ENCODE measurements at places on chromosomes 11 and 22. TPM values are rescaled to one million over a fixed set of nuclear protein-coding genes. Genes with fewer than 3 reads are reported as not detected.
A peak's percentile ranks its signal among the peaks of the same experiment; 100 is the strongest.

Gene EXPH5
- 8.8 TPM for total RNA-seq

GRCh38 chr11:95074792-95075563 is 8.3 kb downstream of the SRSF8 start:
- no peak for DNase-seq

Gene P2RY6
- 0.27 TPM for total RNA-seq

Gene VPREB1
- not detected for total RNA-seq

- DNase-seq: no peak
Measured at GRCh38 chr11:2382129-2382517, 5.0 kb downstream of the CD81 start.

- DNase-seq: no peak
Measured at GRCh38 chr22:17491090-17491640, 72.1 kb upstream of the SLC25A18 start.

- no peak for DNase-seq
Measured at GRCh38 chr11:64385945-64386704, 27.2 kb downstream of the RPS6KA4 start.

GRCh38 chr11:2901854-2902783 is 16.5 kb upstream of the CDKN1C start:
- peak; percentile 50 for DNase-seq

Gene DBX1
- total RNA-seq: not detected

DNA sequence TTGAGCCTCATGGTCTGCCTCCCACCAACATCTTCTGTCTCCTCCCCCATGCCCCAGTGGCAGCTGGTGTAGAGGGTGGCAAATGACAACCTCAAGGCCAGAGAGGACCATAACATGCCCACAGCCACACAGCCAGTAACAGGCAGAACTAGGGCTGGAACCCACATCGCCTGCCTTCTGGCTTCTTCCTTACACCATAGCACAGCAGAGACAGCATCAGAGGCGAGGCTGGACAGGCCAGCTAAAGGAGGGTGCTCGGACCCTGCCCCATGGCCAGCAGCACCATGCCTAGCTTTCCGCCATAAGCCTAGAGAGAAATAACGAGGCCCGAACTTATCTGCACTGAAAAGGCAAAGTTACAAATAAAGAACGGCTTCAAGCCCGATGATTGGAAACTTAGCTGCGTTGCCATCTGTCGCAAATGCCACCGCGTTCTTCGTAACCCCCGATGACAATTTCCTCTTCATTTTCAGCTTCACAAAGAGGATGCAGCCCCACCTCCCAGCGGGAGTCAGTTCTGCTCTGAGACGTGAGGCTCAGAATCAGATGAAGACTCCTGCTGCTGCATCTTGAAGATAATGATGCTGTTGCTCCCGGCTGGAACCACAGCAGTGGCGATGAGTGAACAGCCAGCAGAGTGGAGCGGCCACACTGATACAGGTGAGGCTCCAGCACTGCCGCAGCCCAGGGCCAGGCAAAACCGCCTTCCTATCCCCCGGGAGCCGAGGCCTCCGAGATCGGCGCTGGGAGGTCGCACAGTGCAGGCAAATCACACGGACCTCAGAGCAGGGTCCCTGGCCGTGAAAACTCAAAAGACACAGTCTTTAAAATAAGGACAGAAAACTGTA is 73.8 kb upstream of the RTL6 start:
- no peak for DNase-seq

Gene OR51E2
- 0.18 TPM for total RNA-seq

Gene AIFM3
- total RNA-seq: 6.4 TPM

Gene HPX
- total RNA-seq: 4.4 TPM

Gene OR2AG2
- 2.3 TPM for total RNA-seq

GRCh38 chr22:48277868-48278581 is 1515.6 kb downstream of the TBC1D22A start:
- DNase-seq: no peak

Gene IL17REL
- 0.27 TPM for total RNA-seq

GRCh38 chr11:70528046-70528793 is 129.9 kb downstream of the CTTN start:
- no peak for DNase-seq

Gene OTOG
- 0.91 TPM for total RNA-seq

GRCh38 chr22:31215018-31215535 is 3.0 kb downstream of the LIMK2 start:
- no peak for DNase-seq

GRCh38 chr22:30265823-30266444 is 717 bp downstream of the OSM start:
- no peak for DNase-seq

Gene NXPE1
- total RNA-seq: not detected

DNA sequence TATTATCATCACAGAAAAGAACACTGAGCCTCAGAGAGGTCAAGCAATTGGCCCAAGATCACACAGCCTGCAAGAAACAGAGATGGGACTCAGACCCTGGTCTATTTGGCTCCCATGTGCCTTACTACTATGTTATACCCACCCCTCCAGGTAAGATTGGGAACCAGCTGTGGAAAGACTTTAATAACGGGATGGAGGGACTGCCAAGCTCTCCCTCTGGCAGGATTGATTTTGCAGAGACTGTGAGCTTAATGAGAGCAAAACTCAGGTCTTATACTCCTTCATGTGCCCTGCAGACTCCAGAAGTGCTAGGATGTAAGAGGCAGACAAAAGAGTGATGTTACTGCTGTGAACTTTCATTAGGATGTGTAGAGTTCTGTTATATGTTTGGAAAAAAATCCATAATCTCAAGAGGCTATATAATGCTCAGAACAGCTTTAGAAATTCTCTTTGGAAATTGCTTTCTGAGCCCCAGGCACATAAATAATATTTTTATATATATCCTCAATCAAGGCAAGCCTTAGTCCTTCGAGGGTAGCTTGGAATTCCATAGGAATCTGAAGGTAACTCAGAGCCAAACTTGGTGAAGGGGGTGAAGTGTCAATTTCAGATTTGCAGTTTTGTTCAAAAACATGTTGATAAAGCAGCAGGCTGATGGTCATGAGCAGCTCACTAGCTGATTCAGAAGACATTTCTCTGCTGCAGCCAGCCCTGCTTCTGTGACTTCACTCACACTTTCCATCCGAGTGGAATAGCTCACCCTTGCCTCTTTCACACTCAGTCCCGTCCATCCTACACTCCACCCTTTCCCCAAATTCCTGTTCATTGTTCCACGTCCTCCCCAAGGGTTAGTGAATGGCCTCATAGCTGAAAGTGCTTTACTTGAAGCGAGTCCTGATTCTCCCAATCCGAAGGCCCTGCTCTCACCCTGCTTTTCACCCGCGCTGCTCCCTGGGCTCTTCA is 188.8 kb downstream of the SNX19 start:
- DNase-seq: no peak

DNA sequence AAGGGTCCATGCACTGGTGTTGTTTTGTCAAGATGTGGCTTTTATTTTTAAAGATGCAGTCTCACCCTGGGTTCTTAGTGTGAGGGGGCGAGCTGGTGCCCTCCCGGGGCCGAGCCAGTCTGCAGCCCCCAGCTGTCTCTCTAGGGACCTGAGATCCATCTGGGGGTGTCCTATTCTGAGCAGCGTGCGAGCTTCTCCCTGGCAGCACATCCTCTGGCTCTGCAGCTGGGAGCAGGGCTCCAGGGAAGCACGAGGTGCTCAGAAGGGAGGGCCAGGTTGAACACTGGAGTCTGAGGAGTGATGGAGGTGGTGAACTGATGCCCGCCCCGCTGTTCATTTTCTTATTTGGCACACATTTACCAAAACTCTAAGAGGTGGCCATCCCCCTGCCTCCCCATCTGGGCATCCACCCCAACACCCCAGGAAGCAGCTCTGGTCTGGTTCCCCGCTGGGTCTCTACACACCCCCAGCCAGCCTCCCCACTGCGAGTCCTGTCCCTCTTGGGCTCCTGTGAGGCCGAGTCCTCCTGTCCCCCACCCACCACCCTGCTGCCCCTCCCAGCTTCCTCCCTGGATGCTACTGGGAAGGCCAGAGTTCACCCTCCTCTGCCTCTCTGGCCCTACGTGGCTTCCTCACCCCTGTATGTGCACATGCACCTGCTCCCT is 956.4 kb downstream of the BRD1 start:
- no peak for DNase-seq

Gene TLCD5
- 14.0 TPM for total RNA-seq

DNA sequence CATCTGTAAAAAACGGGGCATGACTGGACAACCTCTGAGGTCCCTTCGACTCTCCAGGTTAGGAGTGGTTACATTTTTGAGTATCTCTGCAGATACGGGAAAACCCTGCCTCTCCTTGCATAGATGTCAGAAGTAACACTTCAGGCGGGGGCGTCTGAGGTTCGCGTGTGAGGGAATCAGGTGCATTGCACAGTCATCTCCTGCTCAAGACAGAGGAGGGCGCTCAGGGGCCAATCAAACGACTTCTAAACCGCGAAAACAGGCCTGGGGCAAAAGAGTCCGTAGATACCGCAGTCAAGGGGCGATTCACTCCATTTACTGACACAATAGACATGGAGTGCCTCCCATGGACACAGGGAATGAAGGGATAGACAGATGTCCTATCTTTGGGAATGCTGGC is 31.7 kb downstream of the KIRREL3 start:
- no peak for DNase-seq

DNA sequence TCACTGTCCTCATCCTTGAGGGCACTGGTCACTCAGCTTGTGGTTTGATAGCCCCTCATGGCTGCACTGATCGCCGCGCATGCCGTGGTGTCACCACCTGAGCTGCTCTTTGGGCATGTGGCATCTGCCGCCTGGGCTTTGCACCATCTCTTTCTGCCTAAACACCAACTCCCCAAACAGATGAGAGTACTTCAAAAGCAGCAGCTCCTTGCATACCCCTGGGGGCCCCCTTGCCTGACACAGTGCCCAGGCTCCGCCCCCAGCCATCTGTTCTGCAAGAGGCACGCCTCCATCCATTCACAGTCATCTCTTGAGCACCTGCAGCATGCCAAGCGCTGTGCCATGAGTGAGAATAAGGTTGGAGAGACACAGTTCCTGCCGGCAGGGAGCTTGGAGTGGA is 104.5 kb upstream of the B3GAT1 start:
- DNase-seq: no peak

- no peak for DNase-seq
Measured at GRCh38 chr11:128719556-128719824, 25.6 kb downstream of the FLI1 start.

DNA sequence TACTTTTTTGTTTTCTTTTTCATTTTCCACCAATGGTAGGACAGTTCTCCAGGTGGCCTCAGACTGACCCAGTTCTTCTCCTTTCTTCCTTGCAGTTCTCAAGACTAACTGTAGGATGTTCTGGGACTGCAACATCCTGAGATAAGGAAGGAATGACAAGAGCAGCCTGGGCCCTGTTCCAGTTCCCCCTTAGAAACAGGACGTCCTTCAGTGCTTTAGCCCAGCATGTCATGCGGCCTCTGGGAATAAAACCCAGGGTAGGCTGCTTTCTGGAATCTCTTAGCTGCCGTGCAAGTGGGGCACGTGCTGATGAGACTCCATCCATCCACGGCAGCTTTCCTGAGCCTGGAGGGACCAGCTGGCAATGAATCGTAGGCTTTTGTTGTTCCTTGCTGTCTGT is 24.0 kb upstream of the CADM1 start:
- DNase-seq: no peak

GRCh38 chr11:3199537-3200295 is 18.9 kb downstream of the MRGPRG start:
- DNase-seq: no peak

Gene FIBIN
- total RNA-seq: 13.4 TPM

Gene UCP3
- total RNA-seq: 3.5 TPM

Gene POU2AF2
- total RNA-seq: not detected

Gene TRIM48
- total RNA-seq: not detected

GRCh38 chr22:25030636-25031035 is 78.1 kb downstream of the KIAA1671 start:
- DNase-seq: no peak

- DNase-seq: no peak
Measured at GRCh38 chr11:123518496-123519054, 88.5 kb downstream of the GRAMD1B start.

Gene TRPM5
- total RNA-seq: 0.27 TPM

DNA sequence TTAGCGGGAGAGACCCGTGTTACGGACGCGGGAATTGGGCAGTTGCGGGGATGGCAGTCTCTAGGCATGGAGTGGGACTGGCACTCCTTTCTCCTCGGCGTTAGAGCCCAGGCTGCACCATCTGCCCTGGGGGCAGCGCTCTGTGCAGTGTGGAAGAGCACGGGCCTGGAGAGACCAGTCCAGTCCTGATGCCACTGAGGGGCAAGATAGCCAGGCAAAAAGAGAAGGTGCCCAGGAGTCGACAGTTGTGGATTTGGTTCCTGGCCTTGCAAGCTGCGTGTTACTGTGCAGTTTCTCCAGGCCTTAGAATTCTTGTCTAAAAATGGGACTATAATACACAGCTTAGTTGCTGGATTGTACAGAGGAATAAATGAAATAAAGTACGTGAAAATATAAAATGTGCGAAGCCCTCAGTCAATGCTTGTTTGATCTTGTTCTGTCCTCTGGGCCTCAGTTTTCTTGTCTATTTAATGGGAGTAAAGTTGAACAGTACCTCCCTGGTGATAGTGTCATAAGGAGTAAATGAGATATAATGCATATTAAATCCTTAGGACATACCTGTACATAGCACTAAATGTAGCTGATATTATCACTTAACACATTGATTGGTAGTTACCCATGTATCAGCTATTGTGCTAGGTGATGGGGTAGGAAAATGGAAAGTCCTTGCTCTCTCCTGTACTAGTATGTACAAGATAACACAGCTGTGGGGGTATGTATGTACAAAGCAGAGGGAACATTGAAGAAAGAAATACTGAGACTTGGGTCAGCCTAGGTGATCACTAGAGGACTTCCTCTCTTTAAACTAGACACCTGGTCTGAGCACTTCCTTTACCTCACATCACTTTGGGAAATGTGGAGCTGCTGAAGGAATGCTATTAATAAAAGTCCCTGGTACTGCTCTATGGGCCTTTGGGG is 1.2 kb downstream of the ATXN10 start:
- peak; percentile 28 for DNase-seq

DNA sequence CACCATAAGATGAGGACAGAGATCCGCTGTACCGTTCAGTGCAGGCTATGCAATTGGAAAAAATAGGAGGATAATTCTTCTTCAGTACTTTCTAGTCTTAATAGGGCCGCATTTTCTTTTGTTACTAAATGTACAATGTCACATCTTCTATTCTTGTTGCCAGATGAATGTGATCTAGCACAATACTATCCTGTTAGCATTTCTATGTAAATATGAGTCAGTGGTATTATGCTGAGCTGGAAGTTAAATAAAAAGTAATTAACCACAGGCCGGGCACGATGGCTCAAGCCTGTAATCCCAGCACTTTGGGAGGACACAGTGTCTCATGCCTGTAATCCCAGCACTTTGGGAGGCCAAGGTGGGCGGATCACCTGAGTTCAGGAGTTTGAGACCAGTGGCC is 24.4 kb upstream of the BIRC3 start:
- DNase-seq: no peak
